ENCODE measurements at places on chromosomes 2 and 18. TPM values are rescaled to one million over a fixed set of nuclear protein-coding genes. Genes with fewer than 3 reads are reported as not detected.

GRCh38 chr2:172177996-172178395, 75.3 kb upstream of the DLX2 start:
- H3K4me1 ChIP-seq = peaks cover 2% of the 10 kb centered on the region

DNA sequence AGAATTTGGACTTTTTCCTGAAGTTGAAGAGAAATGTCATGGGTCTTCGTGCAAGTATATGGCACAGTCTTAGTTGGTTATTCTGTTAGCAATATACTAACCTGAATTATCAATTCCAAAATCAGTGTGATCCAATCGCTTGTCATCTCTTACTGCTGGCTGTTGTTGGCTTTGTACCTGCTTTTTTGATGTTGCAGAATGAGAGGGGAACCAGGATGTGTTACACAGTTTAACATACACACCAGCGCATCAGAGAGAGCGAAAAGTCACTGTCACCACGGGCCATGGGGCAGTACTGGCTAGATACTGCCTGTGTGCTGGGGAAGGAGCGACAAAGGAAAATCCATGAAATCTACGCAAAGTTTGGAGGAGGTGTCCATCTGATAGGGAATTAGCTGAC, 59.3 kb upstream of the SPP2 start:
- H3K27me3 ChIP-seq = peaks cover 5% of the 10 kb centered on the region
- no peak overlapping the region for H3K27ac ChIP-seq
- no peaks in the 10 kb centered on the region for H3K4me1 ChIP-seq
- no peak overlapping the region for H3K4me3 ChIP-seq
- no peaks in the 10 kb centered on the region for H3K36me3 ChIP-seq

GRCh38 chr2:45980161-45980865, 316.9 kb upstream of the EPAS1 start:
- H3K27me3 ChIP-seq = no peaks in the 10 kb centered on the region
- H3K4me1 ChIP-seq = no peaks in the 10 kb centered on the region
- DNase-seq = no peak

GPR39 gene
- 41.9 TPM for total RNA-seq

POTEI gene
- under 0.01 TPM for total RNA-seq

TMEM198 gene
- total RNA-seq = 1.2 TPM

- no peaks in the 10 kb centered on the region for H3K36me3 ChIP-seq
- peaks cover 9% of the 10 kb centered on the region for H3K4me1 ChIP-seq
- H3K4me3 ChIP-seq = no peak overlapping the region
- DNase-seq = no peak
- peaks cover 26% of the 10 kb centered on the region for H3K27me3 ChIP-seq
- H3K27ac ChIP-seq = no peak overlapping the region
These were observed 2.4 kb downstream of the FAM171B start for GRCh38 chr2:186696290-186696689.

KIAA2012 gene
- not detected for total RNA-seq

DNA sequence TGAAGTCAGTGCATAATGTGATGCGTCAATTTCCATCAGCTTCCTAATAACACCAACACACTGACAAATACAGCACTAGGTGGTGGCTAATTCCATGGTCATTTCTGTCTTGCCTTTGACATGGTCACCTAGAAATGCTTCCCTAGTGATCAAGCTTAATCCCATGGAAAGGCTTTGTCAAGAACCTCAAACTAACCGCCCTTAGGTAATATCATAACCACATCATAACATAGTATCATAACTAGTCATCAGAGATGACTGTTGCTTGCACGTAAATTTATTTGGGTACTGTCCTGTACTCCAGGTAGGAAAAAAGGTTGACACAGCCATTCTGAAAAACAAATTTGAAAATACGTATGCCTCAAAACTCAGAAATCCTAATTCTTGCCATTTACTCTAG, 471.8 kb downstream of the IRS1 start:
- H3K27me3 ChIP-seq = no peaks in the 10 kb centered on the region
- no peaks in the 10 kb centered on the region for H3K36me3 ChIP-seq
- no peak overlapping the region for H3K4me3 ChIP-seq
- no peaks in the 10 kb centered on the region for H3K4me1 ChIP-seq

DNA sequence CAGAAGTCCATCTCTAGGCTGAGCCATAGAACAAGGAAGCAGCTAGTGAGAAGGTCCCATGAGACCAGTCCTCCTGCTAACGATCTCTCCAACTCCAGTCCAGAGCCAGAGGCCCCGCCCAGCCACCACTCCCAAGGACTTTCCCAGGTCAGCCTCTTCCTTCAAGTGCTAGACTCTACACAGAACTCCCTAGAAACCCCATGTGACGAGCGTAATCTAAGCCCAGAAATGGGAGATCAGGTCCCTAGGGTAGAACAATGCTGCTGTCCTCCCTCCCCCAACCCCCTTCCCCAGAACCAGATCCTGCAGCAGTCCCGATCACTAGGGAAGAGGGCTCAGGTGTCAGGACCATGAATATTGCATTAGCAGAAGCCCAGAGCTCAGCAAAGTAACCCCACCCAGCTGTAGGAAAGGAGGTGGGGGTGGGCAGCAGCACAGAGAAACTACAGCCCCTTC, 6.9 kb downstream of the DCTN1 start:
- peak overlapping the region; percentile 69 for H3K27ac ChIP-seq
- no peaks in the 10 kb centered on the region for H3K27me3 ChIP-seq
- peak; percentile 79 for DNase-seq

- H3K4me1 ChIP-seq = peaks cover 9% of the 10 kb centered on the region
- no peaks in the 10 kb centered on the region for H3K27me3 ChIP-seq
- no peaks in the 10 kb centered on the region for H3K36me3 ChIP-seq
- H3K4me3 ChIP-seq = no peak overlapping the region
- DNase-seq = no peak
- H3K27ac ChIP-seq = no peak overlapping the region
These were observed 28.2 kb downstream of the LPIN1 start for GRCh38 chr2:11774600-11774999.

TMEFF2 gene
- total RNA-seq = 0.27 TPM

GRCh38 chr2:37378411-37378810, 34.0 kb downstream of the QPCT start:
- H3K4me3 ChIP-seq = no peak overlapping the region
- H3K4me1 ChIP-seq = no peaks in the 10 kb centered on the region
- no peak for DNase-seq

DNA sequence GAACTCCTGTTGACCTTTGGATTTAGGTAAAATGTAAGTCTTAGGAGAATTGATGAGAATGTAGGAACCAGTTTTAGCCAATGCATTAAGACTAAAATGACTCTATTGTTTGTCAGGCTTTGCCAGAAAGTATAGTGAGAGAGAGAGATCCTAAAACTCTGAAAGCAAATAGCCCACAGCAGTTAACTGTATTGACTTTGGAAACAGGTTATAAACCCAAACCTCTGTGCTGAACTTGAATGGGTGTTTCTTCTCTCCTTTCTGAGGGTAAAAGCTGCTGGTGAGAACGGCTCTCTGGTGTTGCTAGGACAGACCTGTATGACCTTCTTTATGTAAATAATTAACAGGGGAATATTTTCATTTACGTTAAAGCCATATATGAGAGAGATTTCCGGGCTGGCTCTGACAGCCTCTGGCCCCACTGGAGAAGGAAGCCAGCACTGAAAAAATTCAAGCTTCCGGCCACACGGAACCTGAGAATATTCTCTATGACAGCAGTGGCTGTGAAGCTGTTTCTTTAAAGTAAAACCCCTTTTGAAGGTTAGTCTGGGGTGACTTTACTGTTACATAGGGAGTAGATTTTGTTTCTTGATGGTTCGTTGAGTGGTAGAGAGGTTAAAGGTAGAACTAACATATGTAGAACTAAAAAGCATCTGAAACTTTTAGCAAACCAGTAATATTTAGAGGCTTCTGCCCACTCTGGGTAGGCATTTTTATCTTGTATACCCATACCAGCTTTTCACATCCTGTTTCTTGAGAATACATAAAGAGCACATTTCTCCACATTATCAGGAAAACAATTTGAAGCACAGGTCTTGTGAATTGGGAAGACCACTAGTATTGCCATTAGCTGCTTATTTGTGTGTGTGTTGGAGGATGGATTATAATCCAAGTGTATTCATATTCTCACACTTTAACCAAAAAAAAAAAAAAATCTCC, 123.8 kb downstream of the SPTBN1 start:
- no peak overlapping the region for H3K4me3 ChIP-seq
- no peaks in the 10 kb centered on the region for H3K36me3 ChIP-seq
- H3K27me3 ChIP-seq = no peaks in the 10 kb centered on the region
- H3K4me1 ChIP-seq = peaks cover 56% of the 10 kb centered on the region
- peak; percentile 77 for DNase-seq
- peak overlapping the region; percentile 77 for H3K27ac ChIP-seq

LYPD1 gene
- total RNA-seq = 3.6 TPM

- H3K4me1 ChIP-seq = no peaks in the 10 kb centered on the region
These were observed 154.5 kb downstream of the CLIP4 start for GRCh38 chr2:29269765-29270109.

DNA sequence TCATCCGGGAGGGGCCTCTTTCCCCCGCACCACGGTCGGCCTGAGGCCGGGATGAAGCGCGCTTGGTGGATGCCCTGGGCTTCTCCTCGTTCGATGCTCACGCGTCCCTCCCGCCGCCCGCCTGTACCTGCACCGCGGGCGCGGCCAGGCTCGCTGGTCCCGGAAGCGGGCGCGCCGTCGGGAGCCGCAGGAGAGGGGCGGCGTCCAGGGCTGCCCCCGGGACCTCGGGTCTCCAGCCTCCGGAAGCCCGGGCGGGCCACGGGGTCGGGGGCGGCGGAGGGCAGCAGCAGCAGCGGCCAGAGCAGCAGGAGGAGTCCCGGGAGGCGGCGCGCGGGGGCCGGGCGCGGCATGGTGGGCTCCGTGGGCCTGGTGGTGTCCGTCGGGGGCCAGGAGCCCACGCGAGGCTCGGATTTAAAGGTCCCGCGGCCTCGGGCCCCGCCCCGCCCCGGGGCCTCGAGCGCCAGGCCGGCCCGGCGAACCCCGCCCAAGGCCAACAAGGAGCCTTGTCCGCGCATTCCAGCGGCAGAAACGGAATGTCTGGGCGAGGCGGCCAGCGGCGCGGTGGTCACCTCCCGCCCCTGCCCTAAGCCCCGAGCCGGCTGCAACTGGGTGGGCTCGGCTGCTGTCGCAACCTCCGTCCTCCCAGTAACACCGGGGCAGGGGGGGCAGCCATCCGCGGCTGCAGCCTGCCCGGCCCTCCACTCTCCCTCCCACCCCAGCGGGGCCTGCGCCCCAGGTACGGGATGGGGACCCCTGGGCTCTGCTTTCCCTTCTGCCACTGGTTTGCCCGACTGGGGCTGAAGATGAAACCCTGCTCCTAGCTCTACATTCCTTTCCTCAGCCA, at the start of gene MATN3:
MATN3 (minus strand) TSS at position 387 of the 844 bp plus-strand sequence; CDS start at position 350, 37 bp downstream.
- H3K4me1 ChIP-seq = no peaks in the 10 kb centered on the region
- H3K36me3 ChIP-seq = no peaks in the 10 kb centered on the region
- H3K27ac ChIP-seq = no peak within 1 kb of the TSS
- peak; percentile 46 for DNase-seq
- peaks cover 49% of the 10 kb centered on the region for H3K27me3 ChIP-seq

GRCh38 chr2:127373362-127374083, 14.3 kb downstream of the MAP3K2 start:
- DNase-seq = no peak
- no peaks in the 10 kb centered on the region for H3K27me3 ChIP-seq
- H3K4me1 ChIP-seq = peaks cover 7% of the 10 kb centered on the region
- H3K36me3 ChIP-seq = no peaks in the 10 kb centered on the region

DNA sequence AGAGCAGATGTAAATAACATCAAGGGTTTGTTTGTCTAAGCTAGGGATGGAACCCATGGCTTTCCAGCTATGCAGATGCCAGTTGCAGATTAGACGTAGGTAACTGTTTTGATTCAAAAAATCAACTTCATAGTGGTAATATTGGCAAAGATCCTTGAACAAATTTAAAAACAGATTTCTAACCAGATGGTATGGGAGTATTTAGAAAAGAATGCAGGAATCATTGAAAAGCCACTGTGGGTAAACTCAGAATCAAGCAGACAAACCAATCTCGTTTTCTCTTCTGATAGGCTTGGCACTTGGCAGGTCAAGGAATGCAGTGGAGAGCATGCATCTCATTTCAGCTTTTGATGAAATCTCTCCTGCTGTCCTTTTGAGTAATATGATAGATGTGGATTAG, 377.5 kb downstream of the CLIP4 start:
- H3K4me1 ChIP-seq = no peaks in the 10 kb centered on the region
- no peak for DNase-seq
- no peaks in the 10 kb centered on the region for H3K27me3 ChIP-seq
- no peak overlapping the region for H3K27ac ChIP-seq
- H3K36me3 ChIP-seq = no peaks in the 10 kb centered on the region

HTR2B gene
- total RNA-seq = not detected

GRCh38 chr2:207291625-207292252, 126.0 kb upstream of the KLF7 start:
- no peaks in the 10 kb centered on the region for H3K4me1 ChIP-seq
- no peak overlapping the region for H3K4me3 ChIP-seq
- H3K27ac ChIP-seq = no peak overlapping the region

DNA sequence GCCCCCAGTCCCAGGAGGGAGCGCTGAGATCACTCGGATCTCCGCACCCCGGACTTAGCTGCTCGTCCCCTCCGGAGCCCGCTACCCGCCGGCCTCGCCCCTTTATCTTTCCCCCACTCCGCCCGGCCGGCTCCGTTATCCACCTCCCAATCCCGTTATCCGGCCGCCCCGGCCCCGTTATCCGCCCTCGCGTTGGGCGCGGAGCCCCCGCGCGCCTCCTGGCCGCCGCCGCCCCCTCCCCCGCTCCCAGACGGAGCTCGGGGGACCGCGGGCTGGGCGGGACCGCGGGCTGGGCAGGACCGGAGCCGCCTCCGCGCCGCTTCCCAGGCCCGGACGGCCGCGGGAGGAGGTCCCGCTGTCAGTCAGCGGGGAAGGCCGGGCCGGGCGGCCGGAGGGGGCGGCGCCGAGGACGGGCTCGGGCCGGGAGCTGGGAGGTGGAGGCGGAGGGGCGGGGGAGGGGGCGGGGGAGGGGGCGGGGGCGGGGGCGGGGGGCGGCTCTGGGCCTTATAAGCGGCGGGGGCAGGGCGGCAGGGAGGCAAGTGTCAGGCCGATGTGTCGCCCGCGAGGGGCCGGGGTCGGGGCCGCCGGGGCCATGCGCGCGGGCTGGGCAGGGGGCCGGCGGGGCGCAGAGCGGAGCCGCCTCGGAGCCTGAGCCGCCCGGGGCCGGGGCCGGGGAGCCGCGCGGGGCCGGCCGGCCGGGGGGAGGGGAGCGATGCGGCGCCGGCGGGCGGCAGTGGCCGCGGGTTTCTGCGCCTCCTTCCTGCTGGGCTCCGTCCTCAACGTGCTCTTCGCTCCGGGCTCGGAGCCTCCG, at the start of gene PKDCC:
PKDCC (plus strand) TSS at position 534 of the 811 bp plus-strand sequence; CDS start at position 713, 179 bp downstream.
- H3K27me3 ChIP-seq = peaks cover 17% of the 10 kb centered on the region
- H3K4me3 ChIP-seq = peak within 1 kb of the TSS; percentile 82
- H3K4me1 ChIP-seq = peaks cover 48% of the 10 kb centered on the region
- H3K36me3 ChIP-seq = no peaks in the 10 kb centered on the region
- peak; percentile 85 for DNase-seq

GRHL1 gene
- total RNA-seq = not detected

DNA sequence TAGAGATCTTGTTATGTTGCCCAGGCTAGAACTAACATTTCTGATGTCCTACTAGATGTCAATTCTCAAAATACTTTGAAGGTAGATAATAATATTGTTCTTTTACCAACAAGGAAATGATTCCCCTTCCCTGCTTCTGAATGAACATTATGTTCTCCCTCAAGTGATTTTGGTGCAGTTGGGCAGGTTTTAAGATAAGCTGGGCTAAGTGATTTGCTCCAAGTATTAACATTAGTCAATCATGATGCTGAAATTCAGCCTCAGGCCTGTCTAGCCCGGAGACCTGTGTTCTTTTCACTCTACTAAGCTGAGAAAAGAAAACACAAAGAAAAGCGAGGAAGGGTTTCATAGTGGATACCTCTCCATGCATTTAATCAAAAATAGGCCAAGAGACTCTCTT, 38.5 kb upstream of the SPTBN1 start:
- H3K27ac ChIP-seq = no peak overlapping the region
- DNase-seq = no peak
- no peak overlapping the region for H3K4me3 ChIP-seq

All from transverse colon (tissue), 4 donors.